Myocyte (in vitro differentiated cells): ENCODE measurements at places on chromosomes 5 and 9. TPM values are rescaled to one million over a fixed set of nuclear protein-coding genes. Genes with fewer than 3 reads are reported as not detected.

The NKD2 gene
- total RNA-seq = not detected in 2 replicates

The PCDHGA2 gene
- total RNA-seq = 0.94 and 1.1 TPM in 2 replicates

DNA sequence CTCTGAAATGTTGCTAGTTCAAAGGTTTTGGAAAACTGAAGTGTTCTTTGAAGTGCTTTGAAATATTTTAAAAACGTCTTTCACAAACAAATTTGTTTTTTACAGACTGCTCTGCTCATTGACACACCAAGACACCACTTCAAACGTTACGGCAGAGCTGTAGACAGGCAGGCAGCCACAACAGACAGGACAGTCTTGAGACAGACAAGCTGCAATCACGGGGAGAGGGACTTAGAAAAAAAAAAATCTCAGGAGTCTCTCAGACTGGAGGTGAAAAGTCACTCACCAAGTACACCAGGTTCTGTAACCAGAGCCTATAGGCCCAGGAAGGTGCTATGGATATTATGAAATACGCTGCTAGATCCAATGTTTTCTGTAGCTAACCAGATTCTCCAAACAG lies 135.4 kb downstream of the ISL1 start:
- no peak for DNase-seq

DNA sequence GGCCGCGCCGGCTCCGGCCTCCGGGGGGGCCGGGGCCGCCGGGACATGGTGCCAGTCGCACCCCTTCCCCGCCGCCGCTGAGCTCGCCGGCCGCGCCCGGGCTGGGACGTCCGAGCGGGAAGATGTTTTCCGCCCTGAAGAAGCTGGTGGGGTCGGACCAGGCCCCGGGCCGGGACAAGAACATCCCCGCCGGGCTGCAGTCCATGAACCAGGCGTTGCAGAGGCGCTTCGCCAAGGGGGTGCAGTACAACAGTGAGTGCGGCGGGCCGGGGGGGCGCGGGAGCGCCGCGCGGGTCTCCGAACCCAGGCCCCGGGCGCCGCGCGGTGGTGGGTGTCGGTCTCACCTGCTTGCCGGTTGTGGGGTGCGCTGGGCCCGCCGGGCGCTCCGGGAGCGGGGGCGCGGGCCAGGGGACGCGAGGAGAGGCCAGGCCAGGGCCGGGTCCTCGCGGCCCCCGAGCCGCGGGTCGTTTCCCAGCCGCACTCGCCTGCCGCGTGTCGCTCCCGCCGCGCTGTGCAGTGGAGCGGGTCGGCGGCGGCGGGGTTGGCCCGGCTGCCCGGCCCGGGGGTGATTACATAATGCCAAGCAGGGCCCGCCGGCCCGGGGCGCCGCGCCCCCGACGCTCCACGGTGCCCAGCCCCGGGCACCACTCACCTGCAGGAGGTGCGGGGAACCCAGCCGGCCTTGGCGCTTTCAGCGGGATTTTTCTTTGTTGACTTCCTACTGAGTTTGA lies 492 bp downstream of the RABL6 start:
- no peak for DNase-seq

DNA sequence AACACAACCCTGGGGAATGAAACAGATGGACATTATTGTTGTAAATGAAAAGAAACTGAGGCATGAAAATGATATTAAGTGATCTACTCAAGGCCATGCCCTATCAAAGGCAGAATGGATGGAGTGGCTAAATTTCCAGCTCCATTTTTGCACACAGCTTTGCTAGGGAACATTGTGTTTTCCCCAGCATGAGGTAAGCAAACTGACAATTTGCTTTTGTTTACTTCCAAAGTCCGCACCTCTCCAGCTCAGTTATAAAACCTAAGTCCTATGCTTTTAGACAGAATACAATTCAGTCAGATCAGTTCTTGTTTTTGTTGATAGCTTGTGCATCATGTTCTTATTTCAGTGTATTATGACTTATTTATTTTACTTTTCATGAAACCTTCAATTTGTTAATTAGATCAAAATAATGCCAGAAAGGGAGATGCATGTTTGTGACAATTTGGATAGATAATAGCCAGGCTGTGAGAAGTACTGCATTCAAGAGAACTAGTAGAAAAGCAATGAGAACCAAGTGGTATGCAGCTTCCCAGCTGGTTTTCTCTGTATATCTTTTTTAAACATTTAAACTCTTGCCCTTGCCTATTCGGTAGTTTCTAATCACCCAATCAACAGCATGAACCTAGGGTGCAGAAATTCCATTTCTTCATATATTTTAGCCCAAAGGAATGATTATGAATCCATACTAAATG lies 380.8 kb downstream of the SPATA31D1 start:
- no peak for DNase-seq
